HCT116 (cell line): ENCODE measurements at places on chromosomes 5 and 9. TPM values are rescaled to one million over a fixed set of nuclear protein-coding genes. Genes with fewer than 3 reads are reported as not detected.

- DNase-seq = no peak
Observed at GRCh38 chr5:128844354-128844923, 120.8 kb upstream of the SLC27A6 start.

DNA sequence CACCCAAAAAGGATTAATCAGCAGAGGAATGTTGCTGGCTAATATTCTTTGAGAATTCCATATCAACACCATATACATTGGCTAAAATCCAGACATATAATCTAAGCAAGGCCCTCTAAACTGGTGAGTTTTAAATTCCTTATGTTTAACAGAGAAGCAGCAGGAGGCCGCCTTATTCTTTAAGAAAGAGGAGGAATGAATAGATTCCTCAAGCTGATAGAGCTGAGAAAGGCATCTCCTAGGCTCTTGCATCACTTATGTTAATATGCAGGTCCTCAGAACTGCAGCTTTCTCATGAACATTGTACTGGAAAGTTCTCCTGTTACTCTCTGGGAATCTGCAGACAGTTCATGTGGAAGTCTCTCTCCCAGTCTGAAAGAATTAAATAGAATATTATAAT, 20.1 kb upstream of the SMARCA2 start:
- no peak for DNase-seq

DNA sequence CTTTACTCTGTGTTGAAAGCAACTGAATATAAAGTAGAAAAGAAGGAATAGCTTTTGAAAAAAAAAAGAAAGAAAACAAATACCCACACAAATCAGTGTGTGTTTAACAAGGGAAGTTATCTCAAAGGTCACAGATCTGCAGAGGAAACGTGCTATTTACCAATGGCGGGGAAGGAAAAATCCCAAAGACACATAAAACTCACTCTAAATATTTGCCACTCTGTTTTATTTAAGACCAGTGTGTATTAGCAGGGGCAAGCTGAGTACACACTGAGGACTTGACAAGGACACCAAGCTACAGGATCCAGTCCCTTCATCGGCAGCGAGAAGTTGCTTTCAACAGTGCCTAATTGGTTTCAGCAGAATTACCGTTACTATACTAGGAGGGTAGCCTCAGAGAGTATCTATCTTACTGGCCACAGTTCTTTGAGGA, 252.5 kb downstream of the DEPDC1B start:
- DNase-seq = no peak

DNA sequence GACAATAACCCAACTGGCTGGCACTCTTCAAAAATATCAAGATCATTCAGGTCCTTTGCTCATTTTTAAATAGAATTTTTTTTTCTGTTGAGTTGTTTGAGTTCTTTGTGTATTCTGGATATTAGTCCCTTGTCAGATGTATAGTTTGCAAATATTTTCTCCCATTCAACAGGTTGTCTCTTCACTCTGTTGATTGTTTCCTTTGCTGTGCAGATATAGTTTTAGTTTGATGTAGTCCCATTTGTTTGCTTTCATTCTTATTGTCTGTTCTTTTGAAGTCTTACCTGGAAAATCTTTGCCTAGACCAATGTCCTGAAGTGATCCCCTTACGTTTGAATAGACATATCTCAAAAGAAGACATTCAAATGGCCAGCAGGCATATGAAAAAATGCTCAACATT, 22.8 kb downstream of the PTTG1 start:
- no peak for DNase-seq

DNA sequence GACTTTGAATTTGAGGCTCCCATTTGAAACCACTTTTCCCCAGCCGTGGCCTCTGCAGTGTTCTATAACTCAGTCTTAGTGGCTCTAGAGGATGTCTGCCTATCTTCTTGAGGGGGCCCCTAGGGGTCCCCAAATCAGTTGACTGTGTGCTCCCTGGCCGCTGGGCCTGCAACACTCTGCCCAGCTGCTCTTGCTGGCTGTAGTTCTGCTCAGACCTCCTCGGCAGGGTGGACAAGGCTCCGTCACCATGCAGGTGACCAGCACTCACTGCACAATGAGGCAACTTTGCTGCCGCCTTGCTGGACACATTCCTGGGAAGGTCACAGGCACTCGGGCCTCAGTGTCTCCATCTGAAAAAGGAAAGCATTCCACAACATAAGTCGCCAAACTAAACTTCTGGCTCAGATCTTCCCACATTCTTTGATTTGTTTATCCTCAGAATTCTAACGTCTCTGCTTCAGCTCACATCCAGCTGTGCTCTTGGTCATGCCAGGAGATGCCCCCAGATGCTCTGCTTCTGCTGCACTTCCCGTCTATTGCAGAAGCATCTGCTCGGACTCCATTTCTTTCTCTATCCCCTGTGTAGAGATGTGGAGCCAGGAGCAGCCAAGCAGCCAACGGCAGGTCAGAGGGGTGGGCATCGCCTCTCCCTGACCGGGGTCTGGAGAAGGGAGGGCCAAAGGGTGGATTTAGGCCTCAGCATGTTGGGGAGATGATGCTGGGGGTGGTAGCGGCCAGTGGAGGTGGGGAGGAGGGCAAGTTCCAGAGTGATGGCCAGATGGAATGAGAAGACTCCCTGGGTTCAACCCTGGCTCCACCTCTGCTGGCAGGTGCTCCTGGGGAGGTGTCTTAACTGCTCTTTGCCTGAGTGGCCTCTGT, 133.6 kb downstream of the MVB12B start:
- no peak for DNase-seq

GRCh38 chr5:83401122-83401731, 70.3 kb upstream of the VCAN start:
- no peak for DNase-seq

HRCT1 gene
- 0.32 TPM for total RNA-seq
